Suppressor macrophage treated with lipopolysaccharide for 1 hour (primary cell): ENCODE measurements at places on chromosomes 3 and 15.

DNA sequence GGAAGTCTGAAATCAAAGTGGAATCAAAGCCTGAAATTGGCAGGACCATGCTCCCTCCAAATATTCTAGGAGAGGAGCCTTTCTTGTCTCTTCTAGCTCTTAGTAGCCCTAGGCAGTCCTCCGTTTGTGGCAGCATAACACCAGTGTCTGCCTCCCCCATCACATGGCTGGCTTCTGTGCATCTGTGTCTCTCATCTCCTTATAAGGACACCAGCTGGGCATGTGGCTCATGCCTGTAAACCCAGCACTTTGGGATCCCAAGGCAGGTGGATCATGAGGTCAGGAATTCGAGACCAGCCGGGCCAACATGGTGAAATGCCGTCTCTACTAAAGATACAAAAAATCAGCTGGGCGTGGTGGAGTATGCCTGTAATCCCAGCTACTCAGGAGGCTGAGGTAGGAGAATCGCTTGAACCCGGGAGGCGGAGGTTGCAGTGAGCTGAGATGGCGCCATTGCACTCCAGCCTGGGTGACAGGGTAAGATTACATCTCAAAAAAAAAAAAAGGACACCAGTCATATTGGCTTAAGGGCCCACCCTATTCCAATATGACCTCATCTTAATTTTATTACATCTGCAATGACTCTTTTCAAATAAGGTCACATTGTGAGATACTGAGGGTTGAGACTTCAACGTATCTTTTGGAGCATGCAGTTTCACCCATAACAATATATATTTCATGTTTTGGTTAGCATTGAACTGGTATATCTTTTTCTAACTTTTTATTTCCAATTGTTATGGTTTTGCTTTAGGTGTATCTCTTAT lies 148.0 kb upstream of the TPM1 start:
- no peak for DNase-seq

- peak; percentile 6 for DNase-seq
Observed at GRCh38 chr3:170751083-170751898, 118.7 kb downstream of the RPL22L1 start.

DNA sequence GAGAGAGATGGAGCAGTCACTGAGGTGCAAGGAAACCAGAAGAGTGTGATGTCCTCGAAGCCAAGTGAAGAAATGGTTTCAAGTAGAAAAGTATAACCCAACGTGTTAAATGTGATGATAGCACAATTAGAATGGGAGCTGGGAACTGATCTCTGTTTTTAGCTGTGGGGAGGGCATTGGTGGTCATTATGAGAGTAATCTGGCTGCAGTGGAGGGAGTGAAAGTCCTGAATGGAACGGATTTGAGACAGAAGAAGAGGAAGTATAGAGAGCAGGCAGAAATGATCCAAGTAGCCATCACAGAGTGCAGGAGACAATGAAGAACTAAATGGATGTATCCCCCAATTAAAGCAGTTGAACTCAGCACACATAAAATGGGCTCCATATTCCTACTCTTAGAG lies 235.3 kb downstream of the IGSF11 start:
- no peak for DNase-seq

- no peak for DNase-seq
Observed at GRCh38 chr3:142211034-142211433, 14.4 kb downstream of the GK5 start.

- no peak for DNase-seq
Observed at GRCh38 chr15:47135267-47135666, 582.0 kb upstream of the SEMA6D start.
